ENCODE measurements at places on chromosomes 12 and 14.
A peak's percentile ranks its signal among the peaks of the same experiment; 100 is the strongest.

- no peak for DNase-seq
These were observed 111.4 kb downstream of the STXBP6 start for GRCh38 chr14:24938593-24938992.

DNA sequence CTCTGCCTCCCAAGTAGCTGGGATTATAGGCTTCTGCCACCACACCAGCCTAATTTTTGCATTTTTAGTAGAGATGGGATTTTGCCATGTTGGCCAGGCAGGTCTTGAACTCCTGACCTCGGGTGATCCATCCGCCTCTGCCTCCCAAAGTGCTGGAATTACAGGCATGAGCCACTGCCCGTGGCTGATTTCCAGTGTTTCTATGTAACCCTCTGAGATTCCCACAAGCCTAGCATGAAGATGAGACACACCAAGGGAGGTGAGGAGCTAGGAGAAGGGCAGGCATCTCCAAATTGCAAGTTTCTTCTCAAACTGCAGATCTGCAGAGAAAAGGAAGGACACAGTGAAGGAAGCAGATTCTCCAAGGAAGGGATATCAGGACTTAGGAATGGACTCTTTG lies 125.0 kb downstream of the CACNA1C start:
- DNase-seq: no peak

- DNase-seq: no peak
These were observed 157.2 kb downstream of the ANO4 start for GRCh38 chr12:100951756-100952155.

DNA sequence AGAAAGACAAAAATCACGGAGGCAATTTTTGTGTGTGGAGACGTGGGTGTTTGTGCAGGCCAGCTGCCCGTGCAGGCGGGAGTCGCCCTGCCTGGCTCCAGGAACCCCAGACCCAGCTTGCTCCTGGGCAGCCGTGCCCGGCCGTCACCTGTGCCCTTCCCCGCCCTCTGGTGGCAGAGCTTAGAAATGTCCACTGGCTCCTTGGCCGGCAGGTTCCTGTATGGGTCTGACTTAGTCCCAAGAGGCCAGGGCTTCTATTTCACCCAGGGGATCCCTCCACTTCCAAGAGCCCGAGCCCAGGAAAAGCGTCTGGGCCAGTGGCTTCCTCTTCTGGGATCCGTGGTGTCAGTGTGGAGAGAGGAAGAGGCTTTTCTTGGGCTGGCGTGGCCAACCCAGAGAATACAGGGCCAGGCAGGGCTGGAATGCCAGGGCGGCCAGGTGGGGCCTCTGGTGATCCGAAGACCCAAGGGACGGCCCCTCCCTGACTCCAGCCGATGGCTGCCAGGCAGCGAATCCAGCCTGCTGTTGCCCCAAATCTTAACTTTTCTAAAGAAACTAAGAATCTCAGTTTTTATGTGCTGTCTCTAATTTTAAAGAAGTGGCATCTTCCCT lies 120.9 kb downstream of the TMEM132C start:
- peak; percentile 59 for DNase-seq

DNA sequence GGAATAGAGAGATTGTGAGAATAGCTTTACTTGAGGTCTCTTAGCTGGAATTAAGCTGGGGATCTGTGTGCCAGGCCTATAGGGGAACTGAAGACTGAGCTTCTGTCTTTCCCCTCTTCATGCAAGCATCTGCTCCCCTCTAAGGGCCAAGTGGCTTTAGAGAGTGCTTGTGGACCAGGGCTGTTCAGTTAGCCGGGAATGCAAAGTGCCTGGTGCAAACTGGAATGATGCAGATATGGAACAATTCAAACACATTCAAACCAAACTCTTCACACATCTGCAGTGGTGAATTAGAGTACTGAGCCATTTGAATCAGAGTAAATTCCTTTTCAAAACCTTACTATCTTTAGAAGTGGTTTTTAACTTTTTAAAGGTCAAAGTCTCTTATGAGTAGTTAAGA lies 99.0 kb downstream of the LIN7A start:
- no peak for DNase-seq

DNA sequence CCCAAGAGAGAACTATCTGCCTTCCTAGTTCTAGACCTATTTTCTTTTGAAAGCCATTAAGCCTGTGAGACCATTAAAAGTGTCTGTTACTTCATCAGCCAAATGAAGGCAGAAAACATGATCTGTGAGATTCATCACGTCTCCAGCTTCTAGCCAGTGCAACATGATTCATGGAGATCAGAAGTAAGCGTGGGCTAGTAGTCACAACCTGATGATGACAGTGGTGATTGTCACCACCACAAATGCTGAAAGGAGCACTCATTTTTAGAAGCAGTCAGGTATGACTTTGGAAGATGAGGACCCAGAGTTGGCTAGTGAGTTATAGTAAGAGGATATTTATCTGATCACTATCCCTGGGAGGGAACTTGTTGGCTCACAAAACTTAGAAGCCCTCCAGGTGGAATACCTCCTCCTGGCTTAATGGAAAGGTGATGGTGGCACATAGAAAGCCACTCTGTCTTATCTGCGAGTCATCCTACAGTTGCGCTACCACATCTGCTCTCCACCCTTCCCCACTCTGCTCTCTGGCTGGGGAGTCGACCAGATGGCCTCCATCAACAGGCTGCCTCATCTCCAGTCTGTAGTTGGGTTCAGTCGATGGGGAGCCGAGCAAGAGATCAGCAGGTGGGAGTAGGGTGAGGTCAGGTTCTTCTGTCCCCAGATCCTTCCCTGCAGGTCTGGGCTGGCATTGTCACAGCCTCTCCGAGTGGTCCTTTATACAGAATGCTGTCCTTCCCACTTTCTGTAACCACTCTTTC lies 317.6 kb upstream of the FKBP4 start:
- no peak for DNase-seq

DNA sequence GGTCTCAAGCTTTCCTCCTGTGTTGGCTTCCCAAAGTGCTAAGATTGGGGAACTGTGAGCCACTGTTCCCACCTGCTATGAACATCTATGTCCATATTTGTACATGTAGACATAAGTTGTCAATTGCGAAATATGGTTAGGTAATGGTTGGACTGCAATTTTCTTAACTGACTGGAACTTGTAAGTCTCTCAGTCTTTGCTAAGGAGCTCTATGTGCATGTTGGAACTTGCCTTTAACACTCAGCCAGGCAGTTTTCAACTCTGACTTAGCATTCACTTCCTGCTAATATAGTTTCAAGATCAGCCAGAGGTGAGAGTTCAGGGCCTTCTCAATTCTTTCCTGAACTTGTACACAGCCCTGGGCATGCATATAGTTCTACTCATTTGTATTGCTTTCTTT lies 44.5 kb upstream of the EEA1 start:
- no peak for DNase-seq

DNA sequence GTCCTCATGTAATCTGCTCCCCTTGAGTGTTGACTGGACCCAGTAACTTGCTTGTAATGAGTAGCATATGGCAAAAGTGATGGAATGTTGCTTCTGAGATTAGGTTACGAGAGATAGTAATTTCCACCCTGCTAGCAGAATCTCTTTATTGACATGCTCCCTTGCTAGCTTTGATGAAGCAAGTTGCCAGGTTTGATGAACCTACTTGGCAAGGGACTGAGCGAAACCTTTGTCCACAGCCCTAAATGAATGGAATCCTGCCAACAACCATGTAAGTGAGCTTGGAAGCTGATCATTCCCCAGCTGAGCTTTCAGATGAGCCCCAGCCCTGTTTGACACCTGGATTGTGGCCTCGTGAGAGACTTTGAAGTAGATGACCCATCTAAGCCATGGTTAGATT lies 120.8 kb upstream of the PLXNC1 start:
- DNase-seq: no peak

DNA sequence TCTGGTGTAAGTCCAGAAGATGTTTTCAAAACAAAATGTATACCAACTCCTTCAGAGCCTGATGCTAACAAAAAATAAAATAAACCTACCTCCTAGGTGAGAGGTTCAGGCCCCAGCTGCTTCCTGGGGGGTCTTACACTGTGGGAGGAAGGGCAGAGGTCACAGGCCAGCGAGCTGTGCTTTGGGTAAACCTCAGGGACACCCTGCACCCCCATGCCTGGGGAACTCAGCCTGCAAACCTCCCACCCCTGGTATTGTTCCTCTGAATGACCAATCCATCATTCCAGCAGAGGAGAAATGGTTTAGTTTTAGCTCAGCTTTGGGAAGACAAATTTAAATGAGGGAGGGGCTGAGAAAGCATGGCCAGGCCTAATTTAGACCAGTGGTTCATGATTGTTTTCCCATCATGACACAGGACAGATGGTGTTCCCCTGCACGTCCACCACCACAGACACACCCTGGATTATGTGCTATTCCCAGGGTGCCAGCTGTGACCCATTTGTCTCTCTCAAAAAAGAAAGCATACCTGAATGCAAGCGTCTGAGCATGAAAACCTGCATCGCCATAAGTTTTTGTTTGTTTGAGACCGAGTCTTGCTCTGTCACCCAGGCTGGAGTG lies 14.5 kb upstream of the TFCP2 start:
- DNase-seq: no peak

GRCh38 chr14:53537422-53538315 lies 384.5 kb upstream of the DDHD1 start:
- DNase-seq: no peak

DNA sequence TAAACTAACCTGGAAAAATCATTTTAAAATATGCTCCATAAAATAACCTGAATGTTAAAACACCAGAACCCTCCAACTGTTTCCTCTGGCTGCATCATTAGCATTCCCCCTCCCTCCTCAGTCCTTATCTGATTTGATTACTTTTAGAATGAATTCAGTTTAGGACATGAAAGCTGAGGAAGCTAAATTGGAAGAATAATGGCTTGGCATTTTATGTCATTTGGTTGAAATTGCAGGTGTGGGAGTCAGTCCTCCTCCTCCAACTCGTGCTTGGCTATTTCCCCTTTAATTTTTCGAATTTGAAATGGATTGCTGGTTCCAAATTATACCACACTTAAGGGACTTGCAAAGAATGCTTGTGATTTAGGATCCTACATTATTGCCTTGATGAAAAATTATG lies 473.0 kb upstream of the STXBP6 start:
- no peak for DNase-seq

GRCh38 chr12:64682572-64683277 lies 72.4 kb downstream of the RASSF3 start:
- peak; percentile 33 for DNase-seq

GRCh38 chr12:97097734-97098133 lies 190.7 kb downstream of the NEDD1 start:
- DNase-seq: no peak

DNA sequence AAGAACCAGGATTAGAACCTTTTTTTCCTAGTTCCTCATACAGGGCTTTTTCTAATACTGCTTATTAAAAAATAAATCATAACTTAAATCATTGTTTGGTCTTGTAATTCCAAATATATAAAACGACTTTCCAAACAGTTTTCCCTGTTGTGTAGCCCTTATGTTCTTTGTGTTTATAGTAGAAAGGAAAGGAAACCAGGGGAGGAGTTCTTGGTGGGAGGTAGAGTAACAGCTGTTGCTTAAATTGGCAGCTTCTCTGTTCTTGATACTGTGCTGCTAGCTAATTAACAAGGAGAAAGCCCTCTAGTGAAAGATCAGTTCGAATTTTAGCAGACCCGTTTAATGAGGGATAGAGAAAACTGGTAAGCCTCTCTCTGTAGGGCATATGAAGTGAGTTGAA lies 15.0 kb downstream of the SRP54 start:
- DNase-seq: peak; percentile 61

GRCh38 chr12:130947028-130947613 lies 6.6 kb upstream of the ADGRD1 start:
- no peak for DNase-seq

- DNase-seq: no peak
These were observed 1061.8 kb downstream of the BCL11B start for GRCh38 chr14:98210045-98210672.
